ENCODE measurements at places on chromosomes 4 and X.

- DNase-seq: no peak
These were observed 12.8 kb upstream of the ELOVL6 start for GRCh38 chr4:110211007-110211769.

DNA sequence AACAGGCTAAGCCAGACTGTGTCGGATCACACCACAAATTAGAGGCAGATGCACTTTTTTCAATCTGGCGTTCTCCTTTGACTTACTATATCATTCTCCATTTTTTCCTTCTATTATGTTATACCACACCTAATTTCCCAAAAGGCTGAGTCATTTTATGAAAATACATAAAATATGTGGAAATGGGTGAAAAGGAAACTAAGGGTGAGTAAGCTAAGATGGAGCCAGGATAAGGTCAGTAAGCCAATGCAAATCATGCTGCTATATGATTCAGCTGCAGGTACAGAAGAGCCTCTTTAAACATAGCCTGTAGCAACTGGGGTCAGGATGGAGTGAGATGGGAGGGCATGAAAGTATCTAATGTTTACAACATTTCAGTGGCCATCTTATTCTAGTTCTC, 94.0 kb upstream of the TEX13A start:
- DNase-seq: no peak

- DNase-seq: no peak
These were observed 171.2 kb upstream of the IL15 start for GRCh38 chr4:141465171-141465570.

- DNase-seq: no peak
These were observed 26.3 kb upstream of the PPP2R2C start for GRCh38 chr4:6498511-6499237.
